CD4-positive, alpha-beta T cell treated with Interleukin-4 for 1 hour (primary cell): ENCODE measurements at places on chromosomes 7 and 10.

DNA sequence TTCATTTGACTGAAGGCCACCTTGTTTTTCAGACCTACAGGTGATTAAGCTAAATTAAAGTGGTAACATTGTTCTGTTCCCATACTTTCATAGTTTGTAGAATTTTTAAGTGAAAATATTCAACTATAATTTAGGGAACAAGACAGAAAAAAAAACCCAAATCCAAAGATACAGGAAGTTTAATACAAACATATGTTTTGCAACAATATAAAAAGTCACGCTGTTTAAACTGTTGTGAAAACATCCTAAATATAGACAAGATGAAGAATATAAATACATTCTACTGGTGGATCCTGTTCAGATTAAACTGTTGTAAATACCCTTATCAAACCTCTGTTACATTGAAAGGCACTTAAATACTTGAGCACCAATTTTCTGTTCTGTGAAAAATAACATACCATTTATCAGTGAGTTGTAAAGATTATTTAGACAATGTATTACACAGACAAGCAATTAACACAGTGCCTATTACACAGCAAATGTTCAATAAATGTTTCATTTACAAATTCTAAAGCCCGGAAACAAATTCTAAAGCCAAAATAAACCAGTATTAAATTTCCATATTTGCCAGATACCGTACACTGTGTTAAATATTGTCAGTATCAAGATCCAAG lies 14.2 kb downstream of the ASZ1 start:
- no peak for DNase-seq

GRCh38 chr7:142488036-142488633 lies 230.3 kb upstream of the PRSS58 start:
- DNase-seq = no peak

DNA sequence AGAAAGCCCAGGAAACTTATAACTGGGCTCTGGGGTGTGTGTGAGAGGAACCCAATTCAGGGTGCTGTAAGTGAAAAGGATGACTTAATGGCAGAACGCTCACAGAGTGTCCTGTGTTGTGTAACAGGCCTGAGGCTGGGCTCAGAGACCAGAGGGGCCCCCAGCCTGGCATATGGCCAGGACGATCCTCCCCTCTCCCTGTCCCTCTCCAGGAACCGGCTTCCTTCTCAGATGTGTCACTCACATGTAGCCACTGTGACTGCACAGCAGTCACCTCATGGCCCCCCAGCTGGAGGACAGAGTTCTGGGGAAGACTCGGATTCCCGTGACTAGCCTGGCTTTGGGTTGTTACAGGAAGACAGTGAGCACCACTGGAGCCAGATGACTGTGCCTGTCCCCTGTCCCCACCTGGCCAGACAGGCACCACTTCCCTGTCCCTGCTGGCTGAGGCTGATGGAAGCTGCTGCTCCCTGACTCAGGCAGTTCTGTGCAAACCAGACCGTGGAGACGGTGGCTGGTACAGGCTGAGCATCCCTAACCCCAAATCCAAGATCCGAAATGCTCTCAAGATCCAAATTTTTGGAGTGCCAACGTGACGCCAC lies 220.5 kb downstream of the MLLT10 start:
- no peak for DNase-seq

DNA sequence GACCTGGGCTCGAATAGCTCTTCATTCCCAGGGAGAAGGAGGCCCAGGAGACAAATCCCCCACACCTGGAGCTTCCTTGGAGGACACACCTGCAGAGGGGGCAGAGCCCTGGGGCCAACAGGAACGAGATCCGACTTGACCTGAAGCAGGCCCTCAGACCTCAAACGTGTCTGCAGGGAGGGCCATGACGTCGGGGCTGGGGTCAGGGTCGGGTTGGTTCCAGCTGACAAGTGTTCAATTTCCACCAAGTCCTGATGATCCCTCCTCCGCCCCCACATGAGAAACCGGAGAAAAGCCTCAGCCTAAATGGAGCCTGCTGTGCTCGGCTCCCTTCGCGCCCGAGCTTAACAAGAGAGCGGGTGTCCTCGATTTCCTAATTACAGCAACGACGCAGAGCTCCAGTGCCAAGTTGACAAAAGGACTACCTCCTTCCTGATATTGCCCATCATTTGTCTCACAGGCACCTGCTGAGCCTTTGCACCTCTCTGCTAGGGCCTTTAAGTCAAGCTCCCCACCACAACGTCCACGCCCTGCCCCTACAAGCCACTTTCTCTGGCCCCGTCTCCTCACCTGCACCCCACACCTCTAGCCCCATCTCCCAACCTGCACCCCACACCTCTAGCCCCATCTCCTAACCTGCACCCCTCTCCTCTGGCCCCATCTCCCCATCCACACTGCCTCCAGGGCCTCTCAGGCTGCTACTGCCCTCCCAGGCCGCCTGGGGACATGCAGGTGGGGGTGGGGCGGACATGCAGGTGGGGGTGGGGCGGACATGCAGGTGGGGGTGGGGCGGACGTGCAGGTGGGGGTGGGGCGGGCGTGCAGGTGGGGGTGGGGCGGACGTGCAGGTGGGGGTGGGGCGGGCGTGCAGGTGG lies 519.4 kb downstream of the GLRX3 start:
- no peak for DNase-seq

DNA sequence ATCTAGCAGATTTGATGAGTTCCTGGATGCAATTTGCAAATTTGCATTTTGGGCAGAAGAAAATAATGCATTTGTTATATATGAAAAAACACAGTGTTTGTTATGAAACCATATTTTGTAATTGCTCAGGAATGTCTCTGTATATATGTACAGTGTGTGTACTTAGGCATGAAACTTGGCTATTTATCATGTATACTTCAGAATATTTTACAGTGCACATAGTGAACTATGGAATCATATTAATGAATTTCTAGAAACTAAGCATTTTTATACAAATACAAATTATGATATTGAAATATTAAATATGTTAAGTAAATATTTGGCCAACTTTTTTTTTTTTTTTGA lies 107.5 kb downstream of the TWIST1 start:
- DNase-seq = no peak

- peak; percentile 32 for DNase-seq
These were observed 2.4 kb downstream of the ALOX5 start for GRCh38 chr10:45376371-45376801.

DNA sequence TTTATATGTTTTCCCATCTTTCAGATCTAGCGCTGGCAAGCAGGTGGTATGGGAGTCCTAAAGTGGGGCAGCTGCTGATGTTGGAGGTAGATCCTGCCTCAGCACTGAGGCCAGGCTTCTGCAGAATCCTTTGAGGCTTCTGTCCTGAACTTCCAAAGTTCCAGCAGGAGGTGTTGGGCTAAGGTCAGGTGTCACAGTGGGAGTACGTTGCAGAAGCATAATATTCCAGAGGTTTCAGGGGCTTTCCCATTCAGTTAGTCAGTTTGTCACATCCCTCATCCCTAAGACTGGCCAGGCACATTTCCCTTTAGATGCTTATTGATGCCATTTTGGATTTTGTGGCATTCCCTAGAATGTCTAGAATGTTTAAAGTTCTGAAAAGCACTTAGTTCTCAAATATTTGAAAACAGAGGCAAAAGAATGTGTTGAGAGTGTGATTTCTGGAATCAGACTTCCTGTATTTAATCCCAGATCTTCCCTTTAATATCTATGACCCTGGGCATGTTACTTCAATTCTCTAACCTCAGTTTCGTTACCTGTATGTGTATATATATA lies 319.1 kb upstream of the PHYHIPL start:
- no peak for DNase-seq

GRCh38 chr10:72561745-72562166 lies 64.1 kb downstream of the MICU1 start:
- DNase-seq = no peak
